Tibial nerve (tissue), 4 donors: ENCODE measurements at places on chromosomes 2 and 18.

DNA sequence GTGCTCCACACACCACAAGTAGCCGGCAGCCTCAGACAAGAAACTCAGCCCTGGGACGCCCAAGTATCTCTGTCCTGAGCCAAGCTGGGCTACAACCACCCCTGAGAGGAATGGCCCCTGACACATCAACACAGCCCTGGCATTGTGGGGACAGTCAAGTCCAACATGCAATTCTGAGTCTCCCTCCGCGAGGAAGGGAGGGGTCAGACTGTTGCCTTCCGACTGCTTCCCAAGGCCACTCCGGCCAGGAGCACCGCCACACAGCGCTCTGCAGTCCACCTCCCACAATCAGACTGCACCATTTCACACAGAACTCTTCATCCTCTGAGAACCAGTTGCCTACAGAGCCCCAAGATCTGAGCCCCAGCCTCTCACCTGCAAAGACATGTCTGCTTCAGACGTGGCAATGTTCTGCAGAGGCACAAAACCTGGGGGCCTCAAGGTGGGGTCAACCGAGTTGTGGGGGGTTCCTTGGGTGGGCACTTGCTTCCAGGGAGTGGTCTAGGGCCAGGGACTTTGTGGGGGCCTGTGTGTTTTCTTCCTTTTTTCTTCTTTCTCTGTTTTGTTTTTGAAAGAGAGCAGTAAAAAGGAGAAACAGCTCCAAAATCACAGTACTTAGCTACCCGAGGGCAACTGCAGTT, 76.7 kb upstream of the SALL3 start:
- no peaks in the 10 kb centered on the region for H3K36me3 ChIP-seq
- no peaks in the 10 kb centered on the region for H3K27me3 ChIP-seq
- no peak for DNase-seq
- no peaks in the 10 kb centered on the region for H3K4me1 ChIP-seq

DNA sequence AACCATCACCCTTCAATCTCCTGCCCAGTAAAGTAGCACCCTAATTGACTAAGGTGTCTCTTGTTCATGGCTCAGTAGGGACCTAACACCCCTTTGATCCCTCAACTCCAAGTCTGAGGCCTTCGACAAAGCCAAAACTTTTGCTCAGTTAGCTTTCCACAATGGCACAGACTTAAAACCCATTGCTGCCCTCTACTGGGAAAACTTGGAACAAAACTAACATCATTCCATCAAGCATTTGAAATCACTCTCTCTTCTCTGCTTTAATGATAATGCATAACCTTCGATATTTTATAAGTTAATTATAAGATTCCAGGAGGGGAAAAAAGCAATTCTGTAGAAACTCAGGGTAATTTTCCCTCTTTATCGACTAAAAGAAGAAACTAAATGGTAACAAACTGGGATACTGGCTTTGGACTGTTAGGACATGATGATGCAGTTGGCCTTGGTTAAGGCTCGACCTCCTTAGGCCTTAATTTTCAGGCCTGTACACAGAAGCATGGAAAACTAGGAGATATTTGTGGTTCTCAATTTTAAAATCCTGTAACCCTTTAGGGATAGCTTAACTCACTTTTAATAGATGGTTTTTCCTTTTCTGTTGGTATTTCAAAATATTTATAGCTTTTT, 127.8 kb downstream of the STK39 start:
- no peak overlapping the region for H3K4me3 ChIP-seq
- H3K27me3 ChIP-seq = no peaks in the 10 kb centered on the region
- peak; percentile 84 for DNase-seq
- no peaks in the 10 kb centered on the region for H3K4me1 ChIP-seq
- peaks cover 15% of the 10 kb centered on the region for H3K36me3 ChIP-seq

- no peak for DNase-seq
- no peaks in the 10 kb centered on the region for H3K27me3 ChIP-seq
- peaks cover 13% of the 10 kb centered on the region for H3K4me1 ChIP-seq
- no peaks in the 10 kb centered on the region for H3K36me3 ChIP-seq
- H3K27ac ChIP-seq = no peak overlapping the region
These were observed 217.7 kb upstream of the SLC35G4 start for GRCh38 chr18:11391661-11392060.

- H3K4me1 ChIP-seq = no peaks in the 10 kb centered on the region
- no peak overlapping the region for H3K27ac ChIP-seq
- H3K36me3 ChIP-seq = no peaks in the 10 kb centered on the region
- H3K4me3 ChIP-seq = no peak overlapping the region
- H3K27me3 ChIP-seq = no peaks in the 10 kb centered on the region
These were observed 9.2 kb downstream of the CCNYL1 start for GRCh38 chr2:207720517-207721187.

GRCh38 chr2:180124273-180125139, 117.4 kb upstream of the CWC22 start:
- H3K36me3 ChIP-seq = no peaks in the 10 kb centered on the region
- DNase-seq = peak; percentile 23
- no peak overlapping the region for H3K4me3 ChIP-seq
- H3K27ac ChIP-seq = no peak overlapping the region
- peaks cover 3% of the 10 kb centered on the region for H3K4me1 ChIP-seq
- H3K27me3 ChIP-seq = no peaks in the 10 kb centered on the region

DNA sequence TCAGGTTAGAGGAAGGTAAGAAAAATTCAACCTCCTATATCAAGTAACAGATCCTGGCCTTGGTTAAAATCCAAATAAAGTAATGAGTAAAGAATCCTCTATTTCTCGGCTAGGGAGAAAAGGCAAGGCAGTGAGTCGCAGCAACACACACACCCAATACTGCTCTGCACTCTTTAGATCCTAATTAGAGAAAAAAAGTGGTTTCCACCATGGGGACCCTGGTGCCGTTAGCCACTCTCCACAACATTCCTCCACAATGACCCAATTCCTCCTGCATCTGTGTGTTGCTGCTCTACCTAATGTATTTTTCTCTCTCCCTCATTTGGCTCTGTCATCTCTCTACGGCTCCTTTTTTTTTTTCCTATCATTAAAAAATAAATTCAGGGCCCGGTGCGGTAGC, 462.7 kb downstream of the METTL4 start:
- H3K27ac ChIP-seq = no peak overlapping the region
- DNase-seq = no peak
- H3K4me1 ChIP-seq = no peaks in the 10 kb centered on the region
- H3K36me3 ChIP-seq = no peaks in the 10 kb centered on the region
- H3K4me3 ChIP-seq = no peak overlapping the region
